ENCODE measurements at places on chromosomes 12 and 14.

DNA sequence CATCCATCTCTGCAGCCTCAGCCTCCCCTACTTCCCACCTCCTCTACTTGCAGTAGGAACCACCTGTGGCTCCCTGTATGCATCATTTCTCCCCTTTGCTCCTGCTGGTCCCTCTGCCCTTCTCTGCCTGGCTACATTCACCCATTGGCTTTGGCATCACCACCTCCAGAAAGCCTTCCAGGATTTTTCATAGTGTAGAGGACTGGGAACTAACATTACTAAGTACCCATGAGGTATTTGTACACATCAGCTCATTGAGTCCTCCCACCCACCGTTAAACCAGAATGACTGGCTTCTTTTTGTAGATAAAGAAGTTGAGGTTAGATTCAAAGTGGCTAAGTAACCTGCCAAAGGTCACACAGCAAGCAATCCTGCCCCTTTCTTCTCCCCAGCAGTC lies 17.1 kb downstream of the SYNE3 start:
- no peak for DNase-seq

- DNase-seq = no peak
Measured at GRCh38 chr14:31340297-31341063, 79.9 kb downstream of the HEATR5A start.

DNA sequence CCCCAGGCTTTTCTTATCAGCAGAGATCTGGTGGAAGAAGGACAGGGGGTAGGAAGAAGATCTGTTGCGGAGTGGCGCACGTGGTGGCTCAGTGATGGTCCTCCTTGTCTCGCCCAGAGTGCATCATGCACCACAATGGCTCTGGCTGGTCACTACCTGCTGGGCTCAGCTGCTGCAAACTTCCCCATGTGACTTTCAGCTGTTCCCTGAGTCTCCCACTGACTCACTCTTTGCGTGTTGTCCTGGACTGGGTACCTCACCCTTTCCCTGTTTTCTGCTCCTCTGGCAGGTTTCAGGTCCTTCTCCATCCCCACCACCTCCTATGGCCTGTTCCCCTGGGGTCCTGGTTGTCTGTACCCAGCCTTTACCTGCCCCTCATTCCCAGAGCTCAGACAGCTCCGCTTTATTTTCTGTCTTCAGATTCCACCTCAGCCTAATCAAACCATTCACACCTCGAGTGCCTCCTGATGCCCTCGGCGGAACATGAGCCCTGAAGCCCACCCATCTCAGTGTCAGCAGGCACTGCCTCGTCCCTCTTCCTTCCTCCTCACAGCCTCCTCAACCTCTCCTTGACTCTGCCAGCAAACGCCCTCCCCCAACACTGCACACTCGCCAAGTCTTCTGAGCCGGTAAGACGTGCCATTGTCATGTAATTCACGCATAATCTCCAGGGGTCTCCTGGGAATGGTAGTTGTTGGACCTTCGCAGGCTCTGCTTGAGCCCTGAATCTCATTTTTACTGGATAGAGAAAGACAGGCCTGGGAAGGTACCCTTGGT lies 1.8 kb downstream of the C1R start:
- DNase-seq = no peak

GRCh38 chr12:116065606-116066005 lies 211.9 kb downstream of the MED13L start:
- DNase-seq = no peak

DNA sequence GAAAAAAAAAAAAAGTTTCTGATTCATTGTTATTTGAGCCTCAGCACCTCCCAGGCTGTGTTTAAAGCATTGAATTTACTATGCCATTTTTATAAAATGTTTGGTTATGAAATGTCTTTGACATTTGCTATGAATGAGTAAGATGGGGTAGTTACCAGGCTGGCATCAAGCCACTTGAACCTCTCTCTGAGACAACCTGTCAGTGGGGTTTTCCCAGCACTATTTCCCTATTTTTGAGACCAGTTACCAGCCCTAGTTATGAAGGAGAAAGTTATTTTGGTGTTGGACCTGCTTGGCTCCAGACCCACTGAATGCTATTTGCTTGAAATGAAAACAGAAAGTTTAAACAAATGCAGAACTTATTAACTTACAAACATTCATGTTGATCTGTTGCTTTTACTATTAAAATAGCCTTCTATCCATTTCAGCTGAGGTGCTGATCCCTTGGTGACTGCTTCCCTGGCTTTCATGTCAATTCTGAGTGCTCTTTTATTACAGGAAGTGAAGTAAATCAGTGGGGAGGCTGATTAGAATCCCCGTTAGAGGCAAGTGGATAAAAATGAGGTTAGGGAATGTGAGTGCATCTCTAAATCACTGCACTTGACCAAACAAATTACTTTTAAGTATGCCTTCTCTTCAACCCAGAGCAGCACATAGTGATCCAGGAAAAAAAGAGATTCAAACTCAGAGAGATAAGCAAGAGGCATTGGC lies 37.8 kb downstream of the LLPH start:
- DNase-seq = no peak

- no peak for DNase-seq
Measured at GRCh38 chr12:2112401-2112800, 59.6 kb downstream of the CACNA1C start.

DNA sequence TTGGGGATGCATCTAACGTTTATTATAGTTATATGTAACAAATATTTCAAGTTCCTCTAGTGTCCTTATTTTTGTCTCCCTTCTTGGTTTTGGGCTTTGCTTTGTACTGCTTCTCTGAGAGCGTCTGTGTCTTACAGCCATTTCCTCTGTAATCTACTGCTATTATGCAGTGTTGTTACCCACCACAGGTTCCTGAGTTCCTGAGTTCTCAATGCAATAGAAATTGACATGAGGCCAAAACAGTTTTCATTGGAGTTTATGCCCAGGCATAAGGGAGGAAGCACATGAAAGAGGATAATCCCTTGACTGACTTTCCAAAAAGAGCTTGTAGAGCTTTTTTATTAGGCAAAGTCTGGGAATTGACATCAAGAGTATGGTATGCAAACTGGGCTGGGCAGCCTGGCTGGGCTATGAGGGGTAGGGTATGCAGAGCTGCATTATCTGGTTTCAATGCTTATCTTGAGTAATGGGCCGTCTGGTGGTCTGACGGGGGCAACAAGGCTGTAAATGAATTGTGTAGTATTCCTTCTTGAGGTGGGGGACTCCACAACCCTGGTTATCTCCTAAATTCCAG lies 722.5 kb upstream of the ATXN7L3B start:
- no peak for DNase-seq

DNA sequence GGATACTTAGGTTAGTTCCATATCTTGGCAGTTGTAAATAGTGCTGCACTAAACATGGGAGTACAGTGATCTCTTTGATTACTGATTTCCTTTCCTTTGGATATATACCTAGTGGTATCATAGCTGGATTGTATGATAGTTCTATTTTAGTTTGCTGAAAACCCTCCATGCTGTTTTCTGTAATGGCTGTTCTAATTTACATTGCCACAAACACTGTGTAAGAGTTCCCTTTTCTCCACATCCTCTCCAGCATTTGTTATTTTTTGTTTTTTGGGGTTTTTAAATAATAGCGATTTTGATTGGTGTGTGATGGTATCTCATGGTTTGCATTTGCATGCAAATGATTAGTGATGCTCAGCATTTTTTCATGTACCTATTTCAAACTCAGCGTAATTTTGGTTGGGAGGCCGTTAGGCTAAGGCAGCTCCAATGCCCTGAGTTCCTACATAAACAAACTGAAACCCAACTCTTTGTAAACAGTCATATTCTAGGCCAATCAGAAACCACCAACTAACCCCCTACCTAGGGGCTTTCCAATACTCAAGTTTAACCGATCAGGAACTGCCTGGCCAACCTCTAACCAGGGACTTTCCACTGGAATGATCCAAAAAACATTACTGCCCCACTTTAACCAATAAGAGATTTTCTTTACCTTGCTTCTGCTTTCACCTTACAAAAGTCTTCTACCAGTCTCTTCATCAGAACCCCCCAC lies 171.6 kb downstream of the FBXL14 start:
- peak; percentile 53 for DNase-seq

DNA sequence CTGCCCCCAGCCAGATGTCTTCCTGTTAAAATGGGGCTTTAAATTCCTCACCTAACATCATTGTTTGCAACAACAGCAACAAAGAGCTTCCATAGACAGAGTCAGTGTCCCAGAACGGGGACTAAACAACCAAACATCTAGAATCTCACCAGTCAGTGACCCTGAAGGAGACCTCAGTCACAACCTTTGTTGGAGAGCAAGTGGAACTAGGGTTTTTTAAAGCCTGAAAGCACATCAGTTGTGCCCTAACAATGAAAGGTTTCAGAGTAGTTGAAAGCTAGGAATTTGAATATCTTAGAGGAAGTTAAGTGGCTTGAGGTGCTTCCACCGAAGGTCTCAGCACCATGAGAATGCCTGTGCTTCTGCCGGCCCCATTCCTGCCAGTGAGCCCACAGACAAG lies 5.0 kb upstream of the ALDH2 start:
- DNase-seq = no peak

- DNase-seq = no peak
Measured at GRCh38 chr12:98828802-98829600, 183.9 kb downstream of the APAF1 start.

DNA sequence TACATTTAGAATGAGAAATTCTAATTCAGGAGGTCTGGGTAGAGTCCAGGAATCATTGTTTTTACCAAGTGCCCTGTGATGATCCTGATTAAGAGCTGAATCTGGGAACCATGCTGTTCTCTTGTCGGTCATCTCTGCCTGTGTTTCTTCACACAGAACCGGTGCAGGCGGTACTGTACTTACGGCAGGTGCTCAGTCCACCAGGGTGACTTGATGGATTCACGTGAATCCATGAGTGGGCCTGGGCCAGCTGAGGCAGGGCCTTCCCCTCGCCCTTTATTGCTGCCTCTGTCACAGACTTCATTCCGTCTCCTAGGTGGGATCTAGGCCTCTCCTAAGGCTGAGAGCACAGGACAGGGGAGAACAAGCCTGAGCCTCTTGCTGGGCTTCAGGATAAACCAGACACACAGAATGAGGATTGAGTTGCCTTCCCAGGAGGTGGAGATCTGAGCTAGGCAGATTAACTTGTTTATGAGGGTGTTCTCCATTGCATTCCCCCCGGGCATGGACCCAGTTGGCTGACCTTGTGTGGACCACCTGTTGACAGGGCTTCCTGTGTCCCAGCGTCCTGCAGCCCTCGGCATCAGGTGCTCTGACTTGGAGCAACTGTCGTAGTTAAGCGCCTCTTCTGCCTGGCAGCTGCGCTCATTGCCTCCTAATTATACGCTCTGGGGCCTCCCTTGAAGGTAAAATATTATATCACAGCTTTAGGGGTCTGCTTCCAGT lies 42.1 kb downstream of the B4GALNT3 start:
- DNase-seq = no peak

- DNase-seq = no peak
Measured at GRCh38 chr14:99971941-99972747, 93.1 kb upstream of the EVL start.

- no peak for DNase-seq
Measured at GRCh38 chr12:524167-524951, 64.6 kb downstream of the B4GALNT3 start.

- peak; percentile 55 for DNase-seq
Measured at GRCh38 chr12:6463216-6463615, 7.3 kb downstream of the VAMP1 start.

- DNase-seq = no peak
Measured at GRCh38 chr14:88142997-88143396, 138.1 kb downstream of the GPR65 start.

Measured in CD4-positive, alpha-beta T cell (primary cell).